ENCODE measurements at places on chromosomes 11 and 22.
A peak's percentile ranks its signal among the peaks of the same experiment; 100 is the strongest.

GRCh38 chr11:59960502-59961381, 3.1 kb upstream of the OOSP4A start:
- DNase-seq = no peak

- no peak for DNase-seq
Measured at GRCh38 chr11:71964641-71965040, 34.1 kb upstream of the IL18BP start.

DNA sequence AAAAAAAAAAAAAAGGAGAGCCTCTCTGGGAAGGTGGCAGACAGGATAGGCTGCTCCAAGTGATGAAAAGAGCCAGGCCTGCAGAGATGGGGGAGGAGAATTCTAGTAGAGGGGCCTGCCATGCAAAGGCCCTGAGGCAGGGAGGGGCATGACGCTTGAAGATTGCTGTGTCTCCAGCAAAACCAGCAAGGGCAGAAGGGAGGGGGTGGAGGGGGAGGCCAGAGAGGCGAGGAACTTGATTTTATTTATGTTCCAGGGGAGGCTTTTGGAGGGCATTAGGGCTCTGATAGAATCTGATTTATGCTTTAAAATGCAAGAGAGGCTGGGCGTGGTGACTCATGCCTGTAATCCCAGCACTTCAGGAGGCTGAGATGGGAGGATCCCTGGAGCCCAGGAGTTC, 16.7 kb upstream of the PACSIN2 start:
- DNase-seq = peak; percentile 12

- peak; percentile 84 for DNase-seq
Measured at GRCh38 chr11:9753021-9753420, 89.1 kb downstream of the SWAP70 start.

DNA sequence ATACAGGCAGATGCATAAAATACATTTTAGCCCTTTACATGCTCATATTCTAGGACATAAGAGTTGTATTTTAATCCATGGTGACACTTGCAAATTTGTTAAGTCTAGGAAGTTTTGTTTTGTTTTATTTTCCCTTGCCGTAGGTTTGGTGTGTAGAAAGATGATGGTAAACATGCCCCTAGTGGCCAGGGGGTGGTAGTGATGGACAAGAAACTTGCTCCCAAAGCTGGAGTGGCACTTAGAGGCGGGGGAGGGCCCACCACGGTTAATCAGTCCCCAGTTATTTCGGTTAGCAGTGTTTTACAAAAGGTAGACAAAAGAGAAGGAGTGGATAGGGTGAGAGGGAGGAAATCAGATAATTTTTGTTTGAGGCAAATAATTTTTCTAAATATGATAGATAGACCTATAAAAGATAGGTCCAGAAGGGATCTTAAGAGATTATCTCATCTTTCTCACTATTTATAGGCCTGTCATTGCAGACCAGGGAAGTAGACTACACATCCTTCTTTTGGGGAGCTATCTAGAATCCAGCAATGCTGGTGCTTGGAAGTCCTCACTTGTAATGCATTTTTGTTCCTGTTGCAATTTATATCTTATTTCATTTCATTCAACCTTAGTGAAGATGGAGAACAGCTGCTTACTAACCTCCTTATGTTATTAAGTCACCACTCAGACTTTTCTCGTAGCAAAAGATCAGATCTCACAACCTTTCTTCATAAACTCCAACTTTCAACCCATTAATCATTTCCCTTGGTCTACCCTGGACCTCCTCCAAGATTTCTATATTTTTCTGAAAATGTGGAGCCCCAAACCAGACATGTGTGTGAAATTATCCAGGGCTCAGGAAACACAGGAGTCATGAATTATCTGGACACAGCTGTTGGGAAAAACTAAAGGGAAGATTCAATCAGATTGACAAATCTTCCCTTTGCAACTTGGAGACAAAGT, 5.9 kb upstream of the BDNF start:
- DNase-seq = peak; percentile 29

DNA sequence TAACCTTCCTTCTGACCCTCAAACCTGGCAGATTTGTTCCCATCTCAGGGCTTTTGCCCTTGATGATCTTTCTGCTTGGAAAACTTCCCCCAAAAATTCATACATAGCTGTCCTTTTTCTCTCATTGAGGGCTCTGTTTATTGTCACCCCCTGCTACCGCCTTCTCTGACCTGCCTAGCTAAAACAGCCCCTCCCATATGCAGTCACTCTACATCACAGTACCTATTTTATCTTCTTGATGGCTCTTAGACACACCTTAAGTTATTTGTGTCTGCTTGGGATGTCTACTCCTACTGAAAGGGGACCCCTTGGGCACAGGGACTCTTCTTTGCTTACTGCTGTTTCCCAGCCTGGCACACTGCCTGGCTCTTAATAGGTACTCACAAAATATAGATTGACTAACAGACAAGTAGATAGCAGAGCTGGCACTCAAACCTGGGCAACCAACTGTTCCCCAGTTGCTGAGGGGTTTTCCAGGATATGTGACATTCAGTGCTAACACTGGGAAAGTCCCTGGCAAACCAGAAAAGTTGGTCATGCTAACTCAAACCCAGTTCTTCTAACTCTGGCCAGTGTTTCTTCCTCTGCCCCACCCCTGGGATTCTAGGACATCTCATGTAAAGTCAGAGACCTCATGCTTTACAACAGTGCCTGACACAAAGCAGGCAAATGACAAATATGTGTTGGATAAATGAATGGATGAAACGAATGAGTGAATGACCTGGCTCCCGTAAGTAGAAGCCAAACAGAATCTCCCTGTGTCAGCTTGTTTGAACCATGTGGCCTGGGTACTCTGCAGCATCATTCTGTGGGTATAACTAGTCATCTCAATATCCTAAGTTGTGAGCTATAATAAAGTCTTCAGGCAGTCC, 19.8 kb upstream of the FJX1 start:
- peak; percentile 51 for DNase-seq

- DNase-seq = peak; percentile 49
Measured at GRCh38 chr11:63937713-63938478, 906 bp upstream of the NAA40 start.

Data from Daoy (cell line).